ENCODE measurements at places on chromosomes 12 and 14. TPM values are rescaled to one million over a fixed set of nuclear protein-coding genes. Genes with fewer than 3 reads are reported as not detected.

Gene CPNE6
- not detected for total RNA-seq

Gene TMEM119
- 93.2 TPM for total RNA-seq

Gene LHX5
- not detected for total RNA-seq

Gene PXMP2
- 28.5 TPM for total RNA-seq

Gene SLCO1B1
- not detected for total RNA-seq

DNA sequence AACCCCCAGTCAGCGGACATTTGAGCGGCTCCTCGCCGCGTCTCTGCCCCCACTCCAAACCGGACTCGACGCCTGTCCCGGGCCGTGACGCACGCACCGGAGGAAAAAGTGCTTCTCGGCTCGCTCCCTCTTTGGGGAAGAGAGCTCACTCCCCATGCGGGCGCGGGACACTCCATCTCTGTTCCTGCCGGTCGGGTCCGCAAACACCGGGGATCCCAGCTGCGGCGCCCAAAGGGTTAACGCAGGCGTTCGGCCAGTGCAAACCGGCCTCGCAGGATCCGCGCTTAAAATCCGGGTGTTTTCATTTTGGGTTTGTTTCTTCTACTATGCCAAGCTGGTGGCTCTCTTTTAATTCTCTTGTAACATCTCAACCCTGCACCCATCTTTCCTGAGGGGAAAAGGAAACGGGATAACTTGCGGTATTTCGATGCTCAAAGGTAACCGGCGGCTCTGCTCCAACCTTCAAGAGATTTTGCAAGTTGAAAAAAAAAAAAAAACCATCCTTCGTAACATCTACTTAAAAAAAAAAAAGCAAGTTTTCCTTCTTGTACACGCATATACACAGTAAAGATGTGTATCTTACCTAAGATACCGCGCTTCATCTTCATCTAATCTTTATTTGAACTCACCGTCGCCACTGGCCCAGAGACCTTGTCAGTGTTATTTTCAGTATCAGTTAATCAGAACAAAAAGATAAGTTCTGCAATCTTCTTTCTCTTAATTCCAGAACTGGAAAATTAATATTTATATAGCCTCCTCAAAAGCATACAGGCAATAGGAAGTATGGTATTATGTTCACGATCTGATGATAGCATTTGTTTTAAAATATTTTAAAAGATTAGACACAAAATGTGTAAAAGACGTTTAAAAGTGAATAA is 1.6 kb upstream of the ATP2B1 start:
- no peaks in the 10 kb centered on the region for H3K27me3 ChIP-seq
- no peaks in the 10 kb centered on the region for H3K36me3 ChIP-seq
- peak overlapping the region; percentile 90 for H3K4me3 ChIP-seq
- peak; percentile 74 for DNase-seq
- peaks cover 15% of the 10 kb centered on the region for H3K4me1 ChIP-seq

DNA sequence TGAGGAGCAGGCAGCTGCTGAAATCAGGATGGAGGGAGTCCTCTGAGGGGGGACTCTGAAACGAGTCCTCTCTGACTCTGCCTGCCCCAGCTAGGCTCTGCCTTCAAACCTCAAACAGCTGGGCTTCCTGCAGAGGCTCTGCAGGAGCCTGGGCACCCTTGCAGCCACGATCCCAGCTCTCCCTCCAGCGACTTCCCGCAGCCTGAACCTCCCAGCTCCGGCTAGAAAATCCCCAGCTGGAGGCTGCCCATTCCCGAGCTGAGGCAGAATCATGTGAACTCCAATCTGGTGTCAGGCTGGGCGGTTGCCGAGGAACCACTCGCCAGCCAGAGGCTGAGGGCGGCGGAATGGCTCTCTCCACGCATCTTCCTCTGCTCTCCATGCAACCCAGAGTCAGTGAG is at the start of gene GPR68:
GPR68 (minus strand) TSS at position 204 of the 401 bp plus-strand sequence. CDS start 9,654 bp downstream, outside the sequence.
- peaks cover 25% of the 10 kb centered on the region for H3K4me1 ChIP-seq
- peak within 1 kb of the TSS; percentile 70 for H3K4me3 ChIP-seq
- peak; percentile 92 for DNase-seq
- H3K27ac ChIP-seq, result peak within 1 kb of the TSS; percentile 98

DNA sequence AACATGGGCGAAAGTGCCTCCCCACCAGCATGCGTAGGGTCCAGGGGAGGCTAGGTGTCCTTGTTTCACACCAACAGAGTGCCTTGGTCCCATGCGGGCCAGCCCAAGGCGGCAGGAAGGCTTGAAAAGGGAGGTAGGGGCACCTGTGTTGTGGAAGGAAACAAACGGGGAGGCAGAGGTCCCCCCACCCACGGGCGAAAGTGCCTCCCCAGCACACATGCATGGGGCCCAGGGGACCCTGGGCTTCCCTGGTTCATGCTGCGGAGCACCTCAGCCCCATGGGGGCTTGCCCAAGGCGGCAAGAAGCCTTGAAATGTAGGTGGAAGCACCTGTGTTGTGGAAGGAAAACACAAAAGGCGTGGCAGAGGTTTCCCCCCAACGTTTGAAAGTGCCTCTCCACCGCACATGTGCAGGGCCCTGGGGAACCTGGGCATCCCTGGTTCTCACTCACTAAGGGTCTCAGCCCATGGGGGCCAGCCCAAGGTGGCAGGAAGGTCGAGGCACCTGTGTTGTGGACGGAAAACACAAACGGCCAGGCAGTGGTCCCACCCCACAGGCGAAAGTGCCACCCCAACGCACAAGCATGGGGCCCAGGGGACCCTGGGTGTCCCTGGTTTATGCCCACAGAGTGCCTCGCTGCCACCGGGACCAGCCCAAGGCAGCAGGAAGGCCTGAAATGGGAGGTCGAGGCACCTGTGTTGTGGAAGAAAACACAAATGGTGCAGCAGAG is 374.7 kb downstream of the ALG10 start:
- no peak overlapping the region for H3K27ac ChIP-seq
- no peaks in the 10 kb centered on the region for H3K36me3 ChIP-seq
- H3K4me3 ChIP-seq, result no peak overlapping the region
- no peak for DNase-seq

- no peaks in the 10 kb centered on the region for H3K27me3 ChIP-seq
- peak overlapping the region; percentile 48 for H3K4me3 ChIP-seq
- peak overlapping the region; percentile 51 for H3K27ac ChIP-seq
- peaks cover 24% of the 10 kb centered on the region for H3K4me1 ChIP-seq
- peak; percentile 47 for DNase-seq
These were observed 72.8 kb downstream of the ANKS1B start for GRCh38 chr12:99911967-99912366.

- DNase-seq, result no peak
- H3K27me3 ChIP-seq, result no peaks in the 10 kb centered on the region
- H3K4me1 ChIP-seq, result peaks cover 36% of the 10 kb centered on the region
- H3K4me3 ChIP-seq, result no peak overlapping the region
- peak overlapping the region; percentile 90 for H3K27ac ChIP-seq
These were observed 12.0 kb upstream of the SERPINA3 start for GRCh38 chr14:94600148-94600545.

DNA sequence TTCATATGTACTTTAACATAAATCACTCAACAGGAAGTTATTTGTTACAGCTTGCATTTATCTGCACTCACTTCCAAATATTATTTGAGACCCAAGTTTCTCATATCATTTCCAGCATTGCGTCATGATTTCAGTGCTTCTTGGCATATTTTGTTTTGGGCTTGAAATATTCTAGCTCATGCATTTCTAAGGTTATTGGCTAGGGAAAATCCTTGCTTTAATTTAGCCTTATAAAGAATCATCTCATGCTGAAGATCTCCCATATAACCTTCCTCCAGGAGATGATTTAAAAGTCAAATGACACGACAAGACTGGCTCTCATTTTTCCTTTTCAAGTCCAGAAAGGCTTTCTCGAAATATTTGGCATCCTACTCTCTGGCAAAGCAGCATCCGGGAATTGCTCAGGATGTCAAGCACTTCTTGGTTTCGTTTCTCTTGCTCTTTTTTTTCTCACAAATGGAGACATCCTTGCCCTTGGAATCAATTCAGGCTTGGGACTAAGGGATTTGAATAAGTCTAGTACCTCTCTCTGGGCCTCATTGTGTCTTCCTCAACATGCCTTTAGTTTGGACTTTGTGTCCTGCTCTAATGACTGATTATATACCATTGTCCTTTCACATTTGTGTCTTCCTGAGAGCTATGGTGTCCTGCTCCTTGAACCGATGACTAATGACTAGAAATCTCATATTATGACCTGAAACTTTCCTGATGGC is 295.0 kb downstream of the RMST start:
- no peaks in the 10 kb centered on the region for H3K27me3 ChIP-seq
- H3K4me1 ChIP-seq, result no peaks in the 10 kb centered on the region

DNA sequence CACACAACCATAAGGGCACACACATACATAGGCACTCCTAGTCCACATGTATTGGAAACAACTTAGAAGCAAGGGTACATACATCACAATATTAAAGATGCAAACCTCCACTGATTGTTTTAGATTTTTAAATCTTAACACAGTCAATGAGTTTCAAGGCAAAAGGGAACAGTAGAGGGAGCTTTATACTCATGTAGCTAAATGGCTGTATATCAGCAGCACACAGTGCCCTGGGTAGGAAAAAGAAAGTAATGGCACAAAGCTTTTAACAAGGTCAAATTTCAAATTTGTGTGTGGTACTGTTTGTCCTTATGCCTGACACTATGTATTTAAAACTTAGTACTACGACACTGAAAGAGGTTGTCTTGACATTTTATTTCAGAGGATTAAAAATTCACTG is 262.0 kb downstream of the MED13L start:
- peak; percentile 77 for DNase-seq
- peaks cover 62% of the 10 kb centered on the region for H3K36me3 ChIP-seq
- no peaks in the 10 kb centered on the region for H3K4me1 ChIP-seq
- no peak overlapping the region for H3K27ac ChIP-seq
- H3K27me3 ChIP-seq, result no peaks in the 10 kb centered on the region
- H3K4me3 ChIP-seq, result no peak overlapping the region

GRCh38 chr12:52524898-52525591 is 4.9 kb upstream of the KRT5 start:
- no peak overlapping the region for H3K27ac ChIP-seq
- no peaks in the 10 kb centered on the region for H3K36me3 ChIP-seq
- no peak for DNase-seq
